ENCODE measurements at places on chromosomes 7 and 10.

GRCh38 chr7:82044497-82045080 lies 274.7 kb upstream of the HGF start:
- DNase-seq: peak; percentile 48

GRCh38 chr7:133020496-133020895 lies 61.4 kb downstream of the CHCHD3 start:
- DNase-seq: no peak

GRCh38 chr10:130606001-130606405 lies 469.8 kb downstream of the GLRX3 start:
- DNase-seq: no peak

DNA sequence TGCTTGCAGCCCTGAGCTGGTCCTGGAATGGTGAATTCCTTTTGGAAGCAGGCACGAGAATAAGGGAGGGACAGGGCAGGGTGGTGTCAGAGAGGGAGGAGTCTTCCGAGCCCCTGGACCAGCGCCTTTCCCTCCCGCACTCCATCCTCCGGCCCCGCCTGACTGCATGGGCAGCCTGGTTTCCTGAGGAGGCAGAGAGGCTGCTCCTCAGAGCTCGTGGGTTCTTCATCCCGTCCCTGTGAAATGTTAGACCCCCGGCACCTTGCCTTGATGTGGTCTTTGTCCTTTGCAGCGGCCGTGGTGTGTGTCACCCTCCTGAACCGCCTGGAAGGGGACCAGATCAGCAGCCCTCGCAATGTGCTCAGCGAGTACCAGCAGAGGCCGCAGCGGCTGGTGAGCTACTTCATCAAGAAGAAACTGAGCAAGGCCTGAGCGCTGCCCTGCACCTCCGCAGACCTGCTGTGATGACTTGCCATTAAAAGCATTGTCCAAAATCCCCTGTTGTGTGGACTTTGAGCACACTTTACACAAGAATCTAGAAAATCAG lies 18.9 kb downstream of the UPP1 start:
- no peak for DNase-seq

GRCh38 chr7:24505968-24506367 lies 67.3 kb upstream of the PALS2 start:
- no peak for DNase-seq

- no peak for DNase-seq
Measured at GRCh38 chr7:30660331-30661255, 21.7 kb downstream of the CRHR2 start.

- no peak for DNase-seq
Measured at GRCh38 chr7:17709599-17709998, 230.7 kb downstream of the SNX13 start.

GRCh38 chr7:28081016-28081415 lies 99.6 kb downstream of the JAZF1 start:
- no peak for DNase-seq

GRCh38 chr7:151310578-151310977 lies 31.0 kb upstream of the NUB1 start:
- DNase-seq: no peak

GRCh38 chr10:91061608-91062007 lies 140.7 kb upstream of the ANKRD1 start:
- no peak for DNase-seq

DNA sequence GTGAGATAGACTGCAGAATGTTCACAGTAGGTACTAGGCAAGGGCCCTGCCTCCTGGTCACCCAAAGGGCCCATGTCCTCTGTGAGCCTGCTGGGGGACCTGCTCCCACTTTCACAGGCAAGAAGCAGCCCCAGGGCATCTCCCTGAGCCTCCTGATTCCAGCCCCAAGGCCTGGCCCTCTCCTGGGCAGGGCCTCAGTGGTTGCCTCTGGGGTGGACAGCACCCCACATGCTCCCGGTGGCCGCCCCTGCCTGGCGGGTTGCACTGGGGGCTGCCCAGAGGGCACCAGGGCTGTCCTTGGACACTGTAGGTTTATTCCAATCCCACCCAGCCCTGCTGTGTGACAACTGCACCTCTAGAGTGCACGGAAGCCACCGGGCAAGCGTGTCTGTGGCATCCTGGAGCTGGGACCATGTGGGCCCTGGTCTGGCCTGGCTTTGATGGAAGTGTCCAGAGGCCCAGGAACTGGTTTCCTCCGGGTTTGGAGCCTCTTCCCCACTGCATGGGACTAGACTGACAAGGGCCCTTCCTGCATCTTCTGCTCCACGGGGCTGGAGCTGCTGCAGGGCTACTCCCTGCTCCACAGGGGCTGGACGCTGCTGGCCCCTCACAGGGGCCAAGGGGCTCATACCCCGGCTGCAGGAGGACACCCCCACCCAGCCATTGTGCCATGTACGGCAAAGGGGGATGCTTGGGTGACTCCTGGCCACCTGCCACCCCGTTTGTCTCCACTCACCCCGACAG lies 25.0 kb upstream of the SYCE1 start:
- DNase-seq: no peak

- DNase-seq: no peak
Measured at GRCh38 chr10:130807721-130808120, 503.8 kb downstream of the TCERG1L start.

- DNase-seq: no peak
Measured at GRCh38 chr7:65475734-65476319, 102.2 kb downstream of the ZNF92 start.

- DNase-seq: no peak
Measured at GRCh38 chr10:74704629-74705357, 121.6 kb upstream of the KAT6B start.

DNA sequence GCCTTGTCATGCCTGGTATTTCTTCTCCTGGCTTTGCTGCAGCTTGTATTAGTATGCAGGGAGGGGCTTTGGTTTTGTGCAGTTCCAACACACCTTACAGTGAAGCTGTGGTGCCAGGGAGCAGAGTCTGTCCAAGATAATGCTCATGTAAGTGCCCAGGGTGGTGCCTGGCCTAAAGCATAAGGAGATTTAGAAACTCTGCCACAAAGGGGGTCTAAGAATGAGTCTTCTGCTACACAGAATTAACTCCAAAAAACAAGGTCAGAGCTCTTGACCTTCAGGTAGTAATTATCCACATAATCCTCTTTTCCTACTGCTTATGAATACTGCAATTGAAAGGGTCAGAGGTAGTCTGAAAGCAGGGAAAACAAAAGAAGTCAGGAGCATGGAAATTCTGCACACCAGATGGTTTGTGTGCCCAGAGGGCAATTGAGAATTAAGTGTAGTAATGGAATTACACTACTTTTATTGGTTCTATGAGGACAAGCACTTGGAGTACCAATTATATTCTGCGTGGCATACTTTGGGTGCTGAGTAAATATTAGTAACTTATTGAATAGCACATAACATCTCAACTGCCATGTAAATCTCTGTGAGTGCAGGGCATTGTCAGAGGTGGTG lies 121.5 kb downstream of the KAT6B start:
- peak; percentile 30 for DNase-seq

DNA sequence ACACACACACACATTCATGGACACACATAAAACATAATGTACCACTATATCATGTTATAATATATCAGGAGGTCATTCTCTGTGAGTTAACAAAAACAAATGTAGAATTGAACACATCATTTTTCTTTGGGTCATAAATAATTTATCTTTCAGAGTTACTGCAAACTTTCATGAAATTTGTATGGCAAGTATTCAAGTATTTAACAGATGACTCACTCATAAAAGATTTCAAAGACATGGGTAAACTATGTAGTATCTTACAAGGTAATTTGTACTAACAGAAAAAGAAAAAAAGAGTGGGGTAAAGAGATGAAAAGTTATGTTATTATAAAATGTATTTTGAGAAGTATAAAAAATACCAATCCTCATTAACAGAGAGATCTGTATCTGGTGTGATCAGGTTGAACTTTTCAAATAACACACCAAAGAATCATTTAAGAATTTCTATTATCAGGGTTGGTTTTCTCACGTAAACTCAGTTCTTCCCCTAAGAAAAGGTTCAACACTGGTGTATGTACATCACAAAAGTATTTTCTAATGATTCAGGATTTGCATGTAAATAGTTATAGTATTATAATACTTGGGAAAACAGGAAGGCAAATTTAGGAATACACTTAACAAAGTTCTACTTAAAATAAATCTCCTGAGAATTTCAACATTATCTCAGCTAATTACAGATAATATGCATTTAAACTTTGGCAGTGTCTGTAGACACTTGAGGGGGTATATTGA lies 933.1 kb upstream of the LRRN3 start:
- DNase-seq: no peak

Data from D341Med (cell line).